ENCODE measurements at places on chromosomes 7 and 10.

DNA sequence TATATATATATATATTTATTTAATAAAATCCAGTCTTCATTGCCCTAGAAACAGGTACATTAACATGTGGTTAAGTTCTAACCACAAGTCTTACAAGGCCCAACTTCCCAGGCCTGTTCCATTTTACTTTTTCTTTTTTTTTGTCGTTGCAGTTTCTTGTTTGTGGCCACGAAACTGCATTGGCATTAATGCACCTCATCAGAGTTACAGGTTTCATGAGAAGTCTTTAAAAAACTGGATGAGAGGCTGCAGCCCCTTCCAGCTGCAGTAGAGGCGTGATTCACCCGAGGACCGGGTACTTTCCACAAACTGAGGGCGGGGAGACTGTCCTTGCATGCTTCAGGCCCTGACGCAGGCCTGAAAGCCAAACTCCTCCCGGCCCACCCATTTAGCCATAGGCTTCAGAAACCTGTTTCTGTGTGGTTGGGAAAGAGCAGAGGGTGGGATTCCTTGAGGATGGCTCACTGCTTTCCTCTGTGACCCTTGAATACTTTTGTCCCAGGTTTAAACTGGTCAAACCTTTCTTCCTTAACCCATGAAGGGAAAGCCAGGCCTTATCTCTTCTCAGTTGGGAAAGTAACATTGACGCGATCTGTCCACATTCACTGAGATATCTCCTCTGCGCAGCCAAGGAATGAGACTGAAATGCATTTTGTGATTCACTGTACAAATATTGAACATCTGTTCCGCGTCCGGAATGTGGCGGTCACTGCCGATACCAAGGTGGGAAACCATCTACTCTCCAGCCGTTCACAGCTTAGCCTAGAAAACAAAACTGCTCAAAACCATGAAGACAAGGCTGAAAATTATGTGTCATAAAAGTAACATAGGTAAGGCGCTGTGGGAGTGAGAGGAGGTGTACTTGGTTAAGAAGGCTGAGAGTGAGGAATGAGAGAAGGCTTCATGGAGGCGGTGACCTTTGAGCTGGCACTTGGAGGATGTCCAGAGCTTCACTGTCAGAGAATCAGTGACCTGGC lies 311.7 kb downstream of the GATA3 start:
- DNase-seq, result peak; percentile 5

DNA sequence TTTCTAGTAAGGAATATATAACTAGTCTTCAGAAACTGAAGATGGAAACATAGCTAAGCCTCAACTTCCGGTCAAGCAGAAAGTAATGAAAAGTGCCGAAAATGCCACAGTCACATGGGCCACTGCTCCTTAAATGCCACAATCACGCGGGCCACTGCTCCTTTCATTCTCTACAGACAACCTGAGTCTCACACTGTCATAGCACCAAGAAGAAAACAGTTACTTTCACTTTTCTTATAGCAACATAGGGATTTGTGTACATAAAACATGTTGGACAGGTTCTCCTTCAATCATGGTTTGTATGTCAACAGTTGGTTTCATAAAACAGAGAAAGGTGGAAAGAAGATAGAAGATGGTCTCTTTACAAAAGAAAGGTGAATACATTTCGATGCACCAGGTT lies 48.6 kb upstream of the NOBOX start:
- no peak for DNase-seq

GRCh38 chr7:15682111-15682510 lies 4.4 kb downstream of the MEOX2 start:
- no peak for DNase-seq

DNA sequence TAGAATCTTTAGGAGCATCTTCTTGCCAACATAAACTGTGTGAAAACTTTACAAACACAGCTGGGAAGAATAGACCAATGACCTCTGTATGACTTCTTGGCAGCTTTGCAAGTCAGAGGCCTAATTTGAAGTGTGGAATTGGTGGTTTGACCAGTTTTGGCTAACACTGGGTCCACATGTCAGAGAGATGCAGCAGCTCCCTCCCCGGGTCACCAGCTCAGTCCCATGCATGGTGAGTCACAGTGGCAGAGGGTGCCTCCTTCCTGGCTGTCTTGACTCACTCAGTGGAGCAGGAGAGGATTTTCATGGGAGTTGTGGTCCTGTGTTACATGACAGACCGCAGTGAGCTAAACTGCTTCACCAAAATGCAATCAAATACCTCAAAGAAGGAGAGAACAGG lies 8.2 kb upstream of the STARD3NL start:
- peak; percentile 42 for DNase-seq

DNA sequence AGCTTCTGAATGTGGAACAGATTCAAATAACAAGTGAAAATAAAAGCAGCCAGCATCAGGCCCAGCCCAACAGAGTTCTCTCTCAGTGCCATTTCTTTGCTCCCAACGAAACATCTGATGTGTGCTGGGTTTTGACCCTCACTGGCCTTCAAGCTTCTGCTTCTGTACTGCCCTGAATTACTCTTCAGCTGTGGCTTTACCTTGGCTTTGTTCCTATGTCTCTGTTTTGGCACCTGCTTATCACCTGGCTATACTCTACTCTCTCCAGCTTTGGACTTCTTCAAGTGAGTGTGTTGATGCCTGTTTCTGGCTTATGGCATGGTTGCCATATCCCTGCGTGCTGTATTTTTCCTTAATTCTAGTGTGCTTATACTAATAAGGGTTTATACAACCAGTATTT lies 768.3 kb downstream of the SORCS1 start:
- DNase-seq, result no peak

GRCh38 chr7:137501562-137501961 lies 158.0 kb upstream of the PTN start:
- DNase-seq, result no peak

DNA sequence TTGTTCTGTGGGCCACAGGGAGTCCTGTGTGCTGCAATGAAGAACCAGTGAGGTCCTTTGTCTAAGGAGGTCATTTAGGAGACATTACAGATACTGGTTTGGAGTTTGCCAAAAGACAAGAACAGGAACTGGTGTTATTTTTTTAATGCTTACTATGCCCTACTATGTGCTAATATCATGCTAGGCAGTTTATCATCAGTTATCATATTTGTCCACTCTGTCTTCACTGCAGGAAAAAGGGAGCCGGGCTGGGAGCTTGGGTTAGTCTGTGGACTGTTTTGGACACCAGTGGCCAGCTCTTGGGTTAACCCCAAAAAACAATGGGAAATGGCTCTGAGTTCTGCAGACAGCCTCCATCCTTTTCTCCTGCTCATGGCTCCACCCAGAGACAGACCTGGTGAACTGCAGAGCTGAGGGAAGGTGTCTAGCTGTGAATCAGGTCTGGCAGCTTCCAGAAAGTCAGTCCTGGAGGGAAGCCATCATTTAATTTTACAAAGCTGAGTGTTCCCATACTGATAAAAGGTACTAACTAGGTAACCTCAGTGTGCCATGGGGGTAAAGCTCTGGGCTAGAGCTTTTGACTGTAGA lies 101.2 kb upstream of the ZNF746 start:
- DNase-seq, result no peak

Data from body of pancreas (tissue), 4 donors.